Right cardiac atrium (tissue), 5 donors: ENCODE measurements at places on chromosomes 7 and 10. TPM values are rescaled to one million over a fixed set of nuclear protein-coding genes. Genes with fewer than 3 reads are reported as not detected.
A peak's percentile ranks its signal among the peaks of the same experiment; 100 is the strongest.

FAM25C gene
- polyA plus RNA-seq: not detected

LIPF gene
- 0.57 TPM for polyA plus RNA-seq

STYXL1 gene
- 43.7 TPM for polyA plus RNA-seq

KRIT1 gene
- polyA plus RNA-seq: 19.0 TPM

ETV1 gene
- polyA plus RNA-seq: 12.9 TPM

TMEM213 gene
- polyA plus RNA-seq: not detected

DENND2A gene
- polyA plus RNA-seq: 8.7 TPM

NEURL1 gene
- polyA plus RNA-seq: 0.16 TPM

DNA sequence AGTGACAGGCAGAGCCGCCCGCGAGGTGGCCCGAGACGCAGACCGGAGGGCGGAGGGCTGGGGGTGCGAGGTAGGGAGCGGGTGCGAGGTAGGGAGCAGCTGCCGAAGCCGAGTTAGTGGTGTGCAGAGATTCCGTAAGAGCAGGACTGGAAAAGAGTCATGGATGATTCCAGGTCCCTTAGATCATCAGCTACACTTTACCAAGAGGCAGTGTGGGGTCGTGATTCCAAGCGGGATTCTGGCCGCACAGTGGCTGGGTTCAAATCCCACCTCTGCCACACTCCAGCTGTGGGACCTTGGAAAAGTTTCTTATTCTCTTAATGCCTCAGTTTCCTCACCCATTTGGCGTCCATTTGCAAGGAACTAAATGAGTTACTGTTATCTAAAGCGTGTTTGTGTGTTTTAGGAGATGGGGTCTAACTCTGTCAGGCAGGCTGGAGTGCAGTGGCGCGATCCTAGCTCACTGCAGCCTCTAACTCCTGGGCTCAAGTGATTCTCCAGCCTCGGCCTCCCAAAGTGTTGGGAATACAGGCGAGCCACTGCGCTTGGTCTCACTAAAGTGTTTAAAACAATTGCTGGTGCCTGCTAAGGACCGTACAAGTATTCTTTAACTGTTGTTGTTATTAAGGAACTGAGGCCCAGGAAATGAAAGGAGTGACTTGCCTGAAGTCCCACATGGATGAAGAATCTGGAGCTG is 1.1 kb downstream of the NDUFB2 start:
- no peak for DNase-seq

GRCh38 chr10:89421018-89421476 is 6.7 kb downstream of the IFIT5 start:
- no peak for DNase-seq

- no peak for DNase-seq
Measured at GRCh38 chr7:152419473-152420429, 16.1 kb downstream of the KMT2C start.

DNA sequence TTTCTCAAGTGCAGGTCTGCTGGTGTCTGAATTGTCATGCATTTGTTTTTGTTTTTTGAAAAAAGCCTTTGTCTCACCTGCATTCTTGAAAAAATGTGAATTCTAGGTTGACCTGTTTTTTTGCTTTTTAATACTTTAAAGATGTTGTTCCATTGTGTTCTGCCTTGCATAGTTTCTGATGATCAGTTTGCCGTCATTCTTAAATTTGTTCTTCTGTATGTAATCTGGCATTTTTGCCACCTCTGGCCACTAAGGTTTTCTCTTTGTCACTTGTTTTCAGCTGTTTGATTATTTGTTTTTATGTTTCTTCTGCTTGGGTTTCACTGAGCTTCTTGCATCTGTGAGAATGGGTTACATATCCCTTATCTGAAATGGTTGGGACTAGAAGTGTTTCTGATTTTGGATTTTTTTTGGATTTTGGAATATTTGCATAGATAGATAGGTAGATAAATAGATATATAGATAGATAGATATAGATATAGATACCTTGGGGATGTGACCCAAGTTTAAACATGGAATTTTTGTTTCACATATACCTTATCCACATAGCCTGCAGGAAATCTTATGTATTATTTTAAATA is 16.5 kb downstream of the MGMT start:
- no peak for DNase-seq

DNA sequence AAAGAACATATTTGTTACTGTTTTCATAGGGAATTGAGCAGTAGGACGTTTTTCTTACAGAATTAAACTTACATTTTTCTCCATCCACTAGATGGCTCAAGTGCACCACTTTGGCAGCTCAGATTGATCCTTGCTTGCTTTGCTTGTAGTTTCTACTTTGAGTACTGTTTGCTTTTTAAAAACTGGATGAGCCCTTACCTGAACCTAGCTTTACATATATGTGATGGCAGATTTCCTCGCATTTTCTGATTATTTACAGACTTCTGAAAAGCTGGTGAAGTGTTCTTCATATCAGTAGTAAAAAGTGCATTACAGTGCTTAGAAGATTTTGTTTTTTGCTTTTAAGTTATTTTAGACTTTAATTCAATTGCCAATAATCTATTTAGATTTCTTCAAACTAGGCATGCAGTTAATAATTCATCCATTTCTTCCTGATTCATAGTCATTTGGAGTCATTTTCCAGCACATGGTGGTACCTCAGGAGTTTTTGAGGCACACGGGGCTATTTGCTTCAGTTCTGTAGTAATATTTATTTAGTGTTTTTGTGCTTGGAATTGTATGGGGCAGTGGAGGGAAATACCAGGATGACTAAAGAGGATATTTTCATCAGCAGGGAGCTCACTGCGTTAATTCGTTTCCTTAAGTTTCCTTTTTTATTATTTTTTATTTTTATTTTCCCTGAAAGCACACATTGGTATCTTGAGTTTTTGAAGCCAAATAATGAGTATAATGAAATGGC is 57.3 kb downstream of the MAPK8 start:
- no peak for DNase-seq

DNA sequence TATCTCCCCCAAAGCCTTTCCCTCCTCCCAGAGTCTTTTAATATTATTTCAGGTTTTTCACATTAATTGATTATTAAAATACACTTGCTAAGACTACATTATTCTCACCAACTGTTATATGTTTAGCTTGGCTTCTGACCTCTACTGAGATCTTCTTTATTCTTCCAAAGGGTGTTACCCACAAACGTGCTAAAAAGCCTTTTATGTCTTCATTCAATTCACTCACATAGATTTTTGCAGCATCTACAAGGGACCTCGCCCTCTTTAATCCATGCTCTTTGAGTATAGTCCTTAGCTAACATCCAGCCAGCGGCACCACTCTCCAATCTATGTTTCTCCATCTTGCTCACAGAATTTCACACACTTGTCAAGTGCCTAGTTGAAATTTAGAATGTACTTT is 115.9 kb downstream of the HIPK2 start:
- DNase-seq: no peak

GRCh38 chr10:62691336-62691735 is 113.2 kb upstream of the ADO start:
- DNase-seq: no peak

- DNase-seq: no peak
Measured at GRCh38 chr10:29873941-29874484, 185.4 kb downstream of the JCAD start.

GRCh38 chr7:121480058-121480457 is 84.0 kb upstream of the FAM3C start:
- no peak for DNase-seq

- no peak for DNase-seq
Measured at GRCh38 chr7:108716783-108717182, 147.1 kb downstream of the DNAJB9 start.

GRCh38 chr7:155590215-155591018 is 44.1 kb upstream of the CNPY1 start:
- DNase-seq: peak; percentile 69

DNA sequence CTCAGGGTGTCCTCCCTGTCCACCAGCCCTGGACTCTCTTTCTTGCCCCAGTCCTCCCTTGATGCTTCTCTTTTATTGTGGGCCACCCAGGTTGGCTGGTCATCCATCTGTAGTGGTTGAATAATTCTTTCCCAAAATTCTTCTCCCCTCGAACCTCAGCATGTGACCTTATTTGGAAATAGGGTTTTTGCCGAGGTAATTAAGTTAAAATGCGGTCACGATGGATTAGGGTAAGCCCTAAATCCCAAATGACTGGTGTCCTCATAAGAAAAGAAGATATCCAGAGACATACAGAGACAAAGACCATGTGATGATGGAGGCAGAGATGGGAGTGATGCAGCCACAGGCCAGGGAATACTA is 74.3 kb downstream of the GFRA1 start:
- DNase-seq: no peak

DNA sequence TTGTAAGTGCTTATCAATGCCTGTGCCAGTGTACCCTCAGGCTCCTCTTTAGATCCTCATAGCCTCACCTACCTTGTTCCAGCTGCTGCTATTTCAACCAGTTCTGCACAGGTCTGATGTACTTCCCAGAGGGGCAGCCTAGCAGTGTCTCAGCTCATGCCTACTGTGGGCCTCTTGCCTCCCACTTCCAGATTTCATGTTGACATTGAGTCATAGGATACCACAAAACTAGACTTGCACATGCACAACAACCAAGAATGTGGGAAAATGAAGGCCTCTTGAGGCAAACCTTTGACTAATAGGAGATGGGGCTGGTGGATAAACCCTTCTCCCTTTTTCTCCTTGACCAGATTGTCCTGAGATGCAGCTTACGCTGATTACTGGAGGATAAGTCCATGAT is 31.0 kb downstream of the PON3 start:
- DNase-seq: no peak

DNA sequence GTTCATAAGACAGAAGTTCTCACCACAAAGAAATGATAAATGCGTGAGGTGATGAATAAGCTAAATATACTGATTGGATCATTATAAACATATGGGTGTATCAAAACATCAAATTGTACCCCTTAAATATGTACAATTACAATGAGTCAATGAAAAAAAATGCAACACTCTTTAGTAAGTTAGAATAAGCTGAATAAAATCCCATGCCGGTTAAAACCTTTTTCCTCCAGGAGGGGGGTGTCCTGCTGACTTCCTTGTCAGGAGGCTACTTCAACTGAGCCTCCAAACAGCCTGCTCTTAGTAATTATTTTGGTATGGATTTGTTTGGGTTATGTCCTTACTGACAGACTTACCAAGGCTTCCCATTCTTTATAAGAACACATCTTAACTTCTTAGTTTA is 649.1 kb downstream of the INHBA start:
- no peak for DNase-seq

- DNase-seq: no peak
Measured at GRCh38 chr10:79068203-79068561, 584 bp upstream of the ZMIZ1 start.

DNA sequence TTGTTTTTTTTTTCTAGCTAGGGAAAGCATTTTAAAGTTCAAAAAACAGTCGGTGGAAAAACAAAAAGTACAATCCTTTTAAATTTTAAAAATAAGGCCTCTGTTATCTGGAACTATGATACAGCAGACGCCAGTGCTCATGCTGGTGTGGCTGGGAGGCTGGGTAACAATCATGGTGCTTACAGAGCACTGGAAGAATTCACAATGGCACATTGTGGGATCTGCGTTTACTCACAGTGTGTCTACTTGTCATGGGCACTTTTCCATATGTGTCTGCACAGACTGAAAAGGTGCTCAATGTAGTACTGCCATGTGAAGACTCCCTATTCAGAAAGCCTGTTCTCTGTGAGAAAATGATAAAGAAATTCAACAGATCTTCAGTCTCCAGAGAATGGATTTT is 278.2 kb upstream of the IMMP2L start:
- no peak for DNase-seq

- no peak for DNase-seq
Measured at GRCh38 chr10:65341323-65341925, 1584.4 kb upstream of the LRRTM3 start.

GRCh38 chr7:43450894-43451293 is 132.0 kb upstream of the STK17A start:
- DNase-seq: no peak

DNA sequence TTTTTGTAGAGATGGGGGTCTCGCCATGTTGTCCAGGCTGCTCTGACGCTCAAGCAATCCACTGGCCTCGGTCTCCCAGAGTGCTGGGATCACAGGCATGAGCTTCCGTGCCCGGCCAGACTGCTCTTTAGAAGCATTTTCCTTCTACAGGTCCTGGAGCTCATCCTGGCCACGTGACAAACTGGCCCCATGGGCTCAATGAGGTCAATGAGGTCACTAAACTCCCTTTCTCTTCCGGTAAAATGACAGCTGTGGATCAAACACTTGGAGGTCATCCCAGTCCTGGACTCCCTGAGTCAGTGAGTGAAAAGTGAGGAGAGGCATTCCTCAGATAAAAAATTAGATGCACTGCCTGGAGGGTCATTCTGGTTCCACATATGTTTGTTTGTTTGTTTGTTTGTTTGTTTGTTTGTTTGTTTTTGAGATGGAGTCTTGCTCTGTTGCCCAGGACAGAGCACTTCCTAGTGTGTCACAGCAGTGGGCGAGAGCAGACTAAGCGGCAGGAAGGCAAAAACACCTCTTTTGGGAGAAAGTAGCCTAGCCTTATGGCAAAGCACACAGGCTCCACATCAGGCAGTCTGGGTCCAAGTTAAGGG is 134.9 kb downstream of the TNS3 start:
- no peak for DNase-seq

GRCh38 chr10:873020-873419 is 58.5 kb downstream of the LARP4B start:
- no peak for DNase-seq

DNA sequence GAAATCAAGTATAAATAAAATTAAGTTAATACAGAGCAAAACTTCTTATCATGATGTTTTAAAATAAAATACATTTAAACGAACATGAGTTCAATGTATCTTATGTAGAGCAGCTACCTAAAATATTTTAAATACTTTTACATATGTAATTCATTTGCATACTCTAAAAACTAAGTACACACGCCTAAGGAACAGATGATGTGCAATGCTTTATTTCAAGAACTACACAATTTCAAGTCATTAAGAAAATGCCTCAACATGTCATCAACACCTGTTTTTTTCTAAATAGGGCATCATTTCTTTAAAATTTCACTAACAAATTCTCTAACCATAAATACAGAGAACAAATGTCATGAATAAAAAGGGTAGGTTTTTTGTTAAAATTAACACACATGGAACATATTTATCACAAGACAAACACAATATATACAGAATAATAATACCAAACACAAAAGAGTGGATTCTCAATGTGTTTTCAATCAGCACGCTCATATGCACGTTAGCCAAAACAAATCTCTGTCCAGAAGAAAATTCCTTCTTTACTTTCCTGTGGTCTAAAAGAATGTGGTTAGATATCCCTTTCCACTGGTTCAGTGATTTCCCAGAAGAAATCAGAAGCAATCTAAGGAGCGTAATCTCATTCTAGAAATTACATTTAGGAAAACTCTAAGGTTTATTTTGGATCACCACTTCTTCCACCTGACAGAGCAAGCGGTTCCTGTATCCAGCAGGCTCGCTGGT is 73.0 kb upstream of the PFKP start:
- DNase-seq: no peak

GRCh38 chr10:60320666-60321065 is 69.0 kb downstream of the ANK3 start:
- no peak for DNase-seq

- peak; percentile 71 for DNase-seq
Measured at GRCh38 chr10:122140461-122140902, 130.6 kb upstream of the BTBD16 start.

- peak; percentile 87 for DNase-seq
Measured at GRCh38 chr7:22723181-22723601, 3.8 kb upstream of the IL6 start.
